Neural progenitor cell (in vitro differentiated cells): ENCODE measurements at places on chromosomes 4 and X.

DNA sequence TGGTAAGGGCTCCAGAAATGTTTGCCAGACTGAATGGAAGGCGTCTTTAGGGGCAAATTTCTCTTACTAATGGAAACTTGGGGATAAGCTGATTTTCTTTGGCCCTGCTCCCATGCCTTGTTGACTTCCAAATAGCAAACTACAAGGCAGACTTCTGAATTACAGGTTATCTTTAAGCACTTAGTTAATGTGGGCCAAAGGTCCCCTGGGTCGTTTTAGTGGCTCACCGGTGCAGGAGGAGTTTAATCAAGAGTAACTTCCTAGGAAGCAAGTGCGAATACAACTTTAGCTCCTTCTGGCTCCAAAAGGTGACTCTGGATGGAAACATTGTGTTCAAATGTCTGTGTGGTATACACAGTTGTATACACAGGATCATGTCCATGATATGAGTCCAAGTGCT lies 323.6 kb downstream of the SLITRK2 start:
- DNase-seq = no peak

DNA sequence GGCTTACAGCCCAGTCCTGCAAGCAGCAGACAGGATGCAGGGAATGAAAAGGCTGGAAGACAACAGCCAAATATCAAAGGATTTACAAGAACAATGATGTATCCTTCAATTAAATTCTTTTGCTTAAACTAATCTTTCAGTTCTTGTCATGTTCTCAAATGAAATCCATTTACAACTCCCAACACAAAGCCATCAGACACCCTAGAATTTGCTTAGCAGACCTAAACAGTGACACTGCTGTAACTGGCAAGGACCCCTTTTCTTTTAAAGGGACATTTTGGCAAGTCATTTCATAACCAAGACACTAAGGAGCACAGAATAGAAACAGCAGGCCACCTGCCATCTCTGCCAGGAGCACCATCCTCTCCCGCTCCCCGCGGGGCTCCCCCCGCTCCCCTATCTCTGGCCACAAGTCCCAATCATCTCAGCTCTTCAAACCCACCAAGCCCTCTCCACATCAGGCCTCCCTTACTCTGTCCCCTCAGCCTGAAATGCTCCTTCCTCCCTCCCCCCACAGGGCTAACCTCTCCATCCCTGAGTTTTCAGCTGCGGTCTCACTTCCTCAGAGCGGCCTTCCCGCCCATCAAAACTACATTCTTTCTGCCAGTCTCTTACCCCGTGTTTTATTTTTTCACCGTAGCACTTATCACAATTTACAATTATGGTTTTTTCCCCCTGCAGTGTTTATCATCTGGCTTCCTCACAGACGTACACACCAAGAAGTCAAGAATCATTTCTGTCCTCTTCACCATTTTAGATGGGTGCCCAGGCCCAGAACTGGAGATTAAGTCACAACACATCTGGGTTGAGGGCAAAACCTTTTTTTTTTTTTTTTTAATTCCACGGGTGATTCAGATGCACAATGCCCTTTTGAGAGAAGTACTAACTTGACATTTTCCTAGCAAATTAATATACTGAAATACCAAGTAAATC lies 45.8 kb downstream of the TSPAN5 start:
- DNase-seq = peak; percentile 44

DNA sequence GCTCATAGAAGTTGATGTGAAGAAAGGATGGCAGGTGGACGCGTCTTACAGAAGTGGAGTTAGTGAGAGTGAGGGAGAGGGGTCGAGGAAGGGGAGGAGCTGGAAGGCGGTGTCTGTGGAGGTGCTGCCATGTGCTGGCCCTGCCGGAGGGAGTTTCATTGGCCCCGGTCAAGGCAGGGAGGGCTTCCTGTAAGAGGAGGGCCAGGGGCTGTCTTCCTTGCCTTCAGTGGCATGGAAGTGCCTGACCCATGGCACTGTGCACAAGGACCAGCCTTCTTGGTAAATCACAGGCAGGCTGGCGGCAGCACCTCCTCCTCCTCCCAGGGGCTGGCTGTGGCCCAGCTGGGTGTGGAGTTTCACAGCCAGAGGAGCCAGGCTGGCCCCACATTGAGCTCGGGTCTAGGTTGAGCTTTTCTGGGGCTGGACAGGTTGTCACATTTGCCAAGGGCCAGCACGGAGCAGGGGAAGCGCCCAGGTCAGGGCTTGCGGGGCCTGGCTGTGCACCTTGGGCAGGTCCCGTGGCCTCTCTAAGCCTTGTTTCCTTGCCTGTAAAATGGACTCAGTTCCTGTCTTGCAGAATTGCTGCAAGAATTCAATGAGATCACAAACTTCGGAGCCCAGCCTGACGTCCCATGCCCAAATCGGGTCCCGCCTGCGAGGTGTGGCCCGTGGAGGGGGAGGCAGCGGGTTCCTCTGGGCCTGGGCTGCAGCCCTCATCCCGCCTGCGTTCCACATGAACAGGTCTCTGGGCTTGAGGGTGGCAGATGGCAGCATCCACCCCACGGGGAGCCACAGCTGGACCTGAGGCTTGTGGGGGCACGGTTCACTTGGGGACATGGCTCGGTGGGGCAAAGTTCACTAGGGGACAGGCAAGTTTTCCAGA lies 7.0 kb downstream of the HTRA3 start:
- DNase-seq = no peak

GRCh38 chrX:42694260-42694815 lies 83.6 kb downstream of the PPP1R2C start:
- no peak for DNase-seq

DNA sequence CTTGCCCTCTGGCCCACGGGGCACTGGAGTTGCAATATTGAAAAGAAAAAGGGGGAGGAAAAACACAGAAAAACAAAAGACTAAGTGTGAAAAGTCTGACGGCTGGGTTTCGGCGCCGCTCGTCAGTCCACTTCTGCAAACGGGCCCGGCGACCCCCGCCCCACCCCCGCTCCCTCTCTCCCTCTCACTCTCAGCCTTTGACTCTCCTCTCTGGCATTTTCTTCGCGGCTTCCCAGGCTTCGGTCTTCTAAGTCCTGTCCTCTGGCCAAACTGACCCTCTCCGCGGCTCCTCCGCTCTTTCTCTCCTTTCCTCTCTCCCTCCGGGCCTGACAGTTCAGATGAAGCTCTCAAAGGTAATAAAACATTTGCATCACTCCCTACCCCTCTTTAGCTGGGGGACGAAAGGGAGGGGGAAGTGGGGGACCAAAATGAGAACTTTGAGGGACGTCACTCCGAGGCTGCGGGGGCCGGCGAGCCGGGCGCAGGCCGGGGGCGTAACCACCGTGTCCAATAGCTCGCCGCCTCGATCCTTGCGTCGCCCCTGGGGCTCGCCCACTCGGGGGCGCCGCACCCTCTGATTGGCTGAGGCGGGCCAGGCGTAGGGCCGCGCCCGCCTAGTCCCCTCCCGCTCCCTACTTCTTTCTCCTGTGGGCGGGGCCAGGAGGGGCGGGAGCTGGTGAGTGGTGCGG lies at the start of gene NKX6-1:
Gene NKX6-1 (minus strand): TSS at position 358 of the 689 bp plus-strand sequence. CDS start 1,064 bp downstream, outside the sequence.
- DNase-seq = peak; percentile 99

GRCh38 chr4:113977526-113977855 lies 2.0 kb downstream of the ARSJ start:
- DNase-seq = no peak

- no peak for DNase-seq
These were observed 58.7 kb upstream of the KLF3 start for GRCh38 chr4:38605181-38605752.

DNA sequence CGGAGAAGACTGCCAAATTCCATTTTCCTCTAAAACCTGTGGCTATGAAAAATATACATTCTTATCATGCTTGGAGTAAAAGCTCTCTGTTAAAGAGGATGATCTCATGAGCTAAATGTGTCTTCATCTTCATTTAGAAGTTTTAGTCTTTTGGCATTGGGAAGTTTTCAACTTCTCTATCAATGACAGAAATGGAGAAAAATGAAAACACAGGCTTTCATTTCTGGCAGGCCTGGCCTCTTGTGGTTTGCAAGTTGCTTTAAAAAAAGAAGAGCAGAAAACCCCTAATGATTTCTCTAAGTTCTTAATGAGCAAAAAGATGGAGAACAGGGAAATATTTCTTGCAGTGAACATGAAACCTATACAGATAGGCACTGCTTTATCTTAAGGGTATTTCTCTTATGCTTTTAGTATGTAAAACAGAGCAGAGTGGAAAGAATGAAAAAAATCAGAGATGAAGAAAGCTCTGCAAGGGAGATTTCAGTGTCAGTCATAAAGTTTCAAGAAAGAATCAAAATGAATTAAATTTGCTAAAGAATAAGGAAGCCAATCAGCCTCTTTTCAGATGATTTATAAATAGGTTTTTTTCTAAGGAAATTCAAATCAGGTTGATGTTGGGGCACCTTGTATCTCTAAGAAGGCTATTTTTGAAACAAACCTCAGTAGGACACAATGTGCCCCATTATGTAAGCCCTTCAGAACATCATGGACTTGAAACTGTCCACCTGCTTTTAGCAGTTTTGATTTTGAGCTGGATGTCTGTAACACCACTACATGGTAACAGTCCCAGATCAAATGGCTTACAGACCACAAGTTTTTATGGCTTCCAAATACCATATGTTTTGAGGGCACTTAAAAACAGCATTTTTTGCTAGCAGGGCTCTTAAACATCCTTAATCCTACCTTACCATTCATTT lies 225.0 kb downstream of the GRIA3 start:
- DNase-seq = no peak

GRCh38 chrX:148542481-148543255 lies 42.3 kb downstream of the AFF2 start:
- no peak for DNase-seq

GRCh38 chrX:23864742-23865326 lies 42.9 kb downstream of the APOO start:
- DNase-seq = no peak

DNA sequence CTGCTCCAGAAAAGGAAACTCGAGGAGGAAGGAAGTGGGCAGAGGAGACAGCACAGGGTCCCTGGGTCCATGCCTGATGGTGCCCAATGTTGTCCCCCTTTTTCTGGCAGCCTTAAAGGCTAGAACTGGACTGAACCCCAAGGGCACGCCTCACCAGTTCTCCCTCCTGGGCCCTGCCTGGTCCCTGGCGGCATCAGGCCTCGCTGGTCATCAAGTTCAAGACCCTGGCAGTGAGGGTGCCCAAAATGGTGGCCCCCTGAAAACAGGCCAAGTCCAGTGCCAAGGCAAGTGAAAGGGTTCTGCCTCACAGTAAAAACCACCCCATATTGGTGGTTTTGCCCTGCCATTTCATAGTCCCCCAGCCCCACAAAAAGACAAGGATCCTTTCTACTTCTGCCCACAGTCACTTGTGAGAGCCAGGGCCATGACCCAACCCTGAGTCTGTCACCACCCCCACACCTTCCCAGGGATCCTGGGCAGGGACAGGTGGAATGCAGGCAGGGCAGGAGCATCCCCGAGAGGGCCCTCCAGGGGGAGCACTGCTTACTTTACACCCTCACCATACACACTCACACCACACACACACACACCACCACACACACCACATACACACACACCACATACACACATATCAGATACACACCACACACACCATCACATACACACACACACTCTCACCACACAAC lies 107.6 kb downstream of the DCTD start:
- no peak for DNase-seq

DNA sequence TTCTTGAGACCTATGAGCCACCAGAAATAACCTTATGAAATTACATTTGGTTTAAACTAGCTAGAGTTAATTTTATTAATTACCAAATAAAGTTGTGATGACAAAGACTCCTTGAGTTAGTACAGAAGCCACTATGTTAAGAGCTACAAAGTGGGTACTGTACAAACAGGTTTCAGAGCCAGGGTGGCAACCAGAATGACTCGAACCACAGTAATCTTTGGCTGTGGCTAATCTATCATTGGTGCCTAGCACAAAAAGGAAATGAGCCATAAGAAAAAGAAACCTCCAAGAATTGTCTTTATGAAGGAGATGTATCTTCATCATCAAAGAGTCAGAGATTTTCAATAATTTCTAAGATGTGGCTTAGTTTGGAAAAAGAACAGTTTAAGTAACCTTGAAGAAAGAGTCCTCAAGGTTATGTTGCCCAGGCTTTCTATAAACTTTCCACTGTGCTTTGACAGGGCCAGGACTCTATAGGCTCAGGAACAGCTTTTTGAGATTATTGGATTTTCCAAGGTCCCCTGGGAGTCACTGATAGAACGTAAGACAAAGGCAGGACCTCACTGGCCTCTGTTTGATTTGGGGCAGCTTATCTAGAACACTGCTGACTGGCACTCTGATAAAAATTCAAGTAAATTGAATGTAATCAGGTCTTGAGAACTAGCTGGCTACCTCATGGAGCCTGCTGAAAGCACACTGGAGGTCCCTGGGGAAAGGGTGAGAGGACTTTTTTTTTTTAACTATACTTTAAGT lies 777.7 kb downstream of the STIM2 start:
- DNase-seq = no peak

DNA sequence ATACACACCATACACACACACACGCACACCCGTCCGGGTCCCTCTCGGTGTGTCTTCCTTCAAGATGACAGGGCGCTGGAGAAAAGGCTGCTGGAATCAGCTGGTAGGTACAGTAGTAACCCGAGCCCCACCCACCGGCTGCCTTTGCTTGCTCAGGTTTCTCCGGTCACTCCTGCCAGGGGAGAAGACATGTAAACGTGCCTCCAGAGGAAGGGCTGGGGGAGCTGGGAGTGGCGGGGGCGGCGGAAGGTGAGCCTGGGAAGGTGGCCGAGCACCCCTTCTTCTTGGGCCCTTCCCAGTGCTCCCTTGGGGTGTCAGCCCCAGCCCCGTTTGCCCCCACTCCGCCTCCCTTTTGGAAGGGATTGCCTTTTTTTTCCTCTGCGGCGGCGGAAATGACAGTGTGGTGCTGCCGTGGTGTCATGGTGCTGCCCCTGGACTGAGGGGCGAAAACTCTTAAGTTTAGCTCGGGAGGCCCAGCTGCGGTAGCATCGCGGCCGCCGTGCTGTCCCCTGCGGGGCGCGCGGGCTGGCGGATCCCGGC lies at the start of gene MID2:
Gene MID2 (plus strand): TSS at position 169 of the 540 bp plus-strand sequence. CDS start 561 bp downstream, outside the sequence.
- DNase-seq = peak; percentile 59

- DNase-seq = peak; percentile 14
These were observed 475.9 kb downstream of the PDHA2 start for GRCh38 chr4:96315815-96316214.

DNA sequence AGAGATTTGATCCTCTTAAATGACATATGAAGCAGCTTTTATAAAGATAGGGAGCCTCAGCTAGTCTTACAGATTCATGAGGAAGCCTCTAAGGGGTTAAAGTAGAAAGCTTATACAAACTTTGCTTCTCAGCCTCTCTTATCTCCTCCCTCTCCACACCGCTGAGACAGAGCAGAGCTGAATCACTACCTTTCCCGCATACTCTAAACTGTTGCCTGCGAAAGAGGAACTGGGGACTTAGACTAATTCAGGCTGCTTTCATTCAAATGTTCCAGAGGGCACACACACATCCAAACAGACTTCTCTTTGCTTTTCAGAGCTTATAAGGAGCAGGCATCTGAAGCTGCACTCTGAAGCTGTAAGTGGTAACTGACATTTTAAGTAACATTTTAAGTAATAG lies at the start of gene SERTM2:
Gene SERTM2 (plus strand): TSS at position 169 of the 400 bp plus-strand sequence. CDS start 7,213 bp downstream, outside the sequence.
- DNase-seq = peak; percentile 46

- peak; percentile 36 for DNase-seq
These were observed 1.3 kb downstream of the NOP14 start for GRCh38 chr4:2961811-2962441.

- DNase-seq = no peak
These were observed 367.5 kb upstream of the CTSO start for GRCh38 chr4:156321203-156321602.

GRCh38 chrX:26411045-26411444 lies 195.1 kb downstream of the MAGEB5 start:
- DNase-seq = no peak

GRCh38 chr4:141757287-141757686 lies 120.9 kb downstream of the IL15 start:
- no peak for DNase-seq
